AG08396 (cell line): ENCODE measurements at places on chromosomes 3 and 15.

DNA sequence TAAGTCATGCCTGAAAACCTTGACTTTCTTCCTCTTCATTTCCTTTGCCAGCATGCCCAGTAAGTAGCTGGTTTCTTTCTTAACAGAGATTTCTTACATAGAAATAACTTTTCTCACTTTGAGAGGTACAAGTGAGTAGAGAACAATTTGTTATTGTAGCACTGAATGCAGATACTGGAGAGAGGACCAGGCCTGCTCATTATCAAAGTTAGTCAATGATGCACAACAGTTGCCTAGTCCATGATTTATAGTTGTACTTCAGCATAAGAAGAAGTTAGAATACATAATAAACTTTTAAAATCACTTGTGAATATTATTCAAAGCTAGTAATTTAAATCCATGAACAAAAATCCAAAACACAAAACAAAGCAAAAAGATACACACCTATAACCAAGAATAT lies 213.0 kb downstream of the PCCB start:
- DNase-seq: no peak

DNA sequence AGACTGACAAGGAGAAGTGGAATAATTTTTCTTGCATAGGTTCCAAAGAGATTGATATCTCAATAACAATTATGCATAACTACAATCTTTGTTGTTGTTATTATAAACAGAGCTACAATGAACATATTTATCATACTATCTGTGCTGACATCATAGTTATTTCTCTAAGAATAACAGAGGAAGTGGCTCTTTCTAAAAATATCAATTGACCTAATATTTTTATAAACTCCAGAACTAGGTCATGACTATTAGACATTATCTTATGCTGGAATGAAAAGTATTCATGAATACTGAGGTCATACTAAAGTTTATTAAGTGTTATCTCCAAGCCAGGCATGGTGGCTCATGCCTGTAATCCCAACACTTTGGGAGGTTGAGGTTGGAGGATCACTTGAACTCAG lies 114.1 kb downstream of the DCLK3 start:
- no peak for DNase-seq

- DNase-seq: no peak
Measured at GRCh38 chr3:151394611-151395010, 10.1 kb upstream of the P2RY12 start.

- DNase-seq: no peak
Measured at GRCh38 chr3:58804914-58805313, 138.3 kb upstream of the FAM3D start.

GRCh38 chr15:36234743-36235142 lies 344.7 kb upstream of the CDIN1 start:
- DNase-seq: no peak

DNA sequence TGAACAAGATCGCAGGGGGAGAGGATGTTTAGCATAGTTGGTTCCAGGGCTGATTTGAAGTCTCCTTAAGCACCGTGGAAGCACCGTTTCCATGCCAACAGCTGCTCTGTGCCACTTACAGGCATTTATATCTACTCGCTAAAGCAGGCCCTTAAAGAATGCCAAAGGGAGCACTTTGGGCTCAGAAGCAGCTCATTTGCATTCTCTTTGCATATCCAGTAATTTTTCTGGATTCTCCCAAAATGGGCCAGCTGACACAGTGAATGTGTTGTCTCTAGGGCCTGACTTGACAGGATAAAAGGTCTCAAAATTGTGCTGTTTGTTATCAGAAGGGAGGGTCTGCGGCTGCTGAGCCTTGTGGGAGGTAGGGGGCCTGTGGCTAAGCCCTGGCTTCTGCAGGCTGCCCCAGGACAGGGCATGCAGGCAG lies 138.6 kb downstream of the FBLN2 start:
- no peak for DNase-seq
